Activated CD4-positive, alpha-beta T cell treated with anti-CD3 and anti-CD28 coated beads, Interleukin-2, amount 10 ng/mL, durations not matched to agents 24 days and 14 days (primary cell): ENCODE measurements at places on chromosomes 6 and 20. TPM values are rescaled to one million over a fixed set of nuclear protein-coding genes. Genes with fewer than 3 reads are reported as not detected.

GRCh38 chr6:13953061-13953705 is 28.4 kb downstream of the RNF182 start:
- no peak for DNase-seq

Gene GLO1
- total RNA-seq, result 124 and 127 TPM in 2 replicates

- no peak for DNase-seq
Measured at GRCh38 chr6:92110403-92110802, 1309.0 kb downstream of the EPHA7 start.

Gene TUBB2B
- 0.12 TPM in 1 of 2 replicates, not detected in the other for total RNA-seq

GRCh38 chr6:38387971-38388370 is 251.8 kb downstream of the BTBD9 start:
- DNase-seq, result no peak

- no peak for DNase-seq
Measured at GRCh38 chr6:3039384-3039783, 28.9 kb upstream of the RIPK1 start.

Gene TBX18
- total RNA-seq, result not detected in 2 replicates

Gene TSBP1
- not detected in 2 replicates for total RNA-seq

- DNase-seq, result no peak
Measured at GRCh38 chr20:3648951-3649350, 14.2 kb downstream of the GFRA4 start.

Gene RIPOR2
- total RNA-seq, result 25.3 and 26.5 TPM in 2 replicates

- no peak for DNase-seq
Measured at GRCh38 chr6:49541210-49541724, 9.2 kb upstream of the C6orf141 start.

GRCh38 chr20:62830251-62830650 is 13.4 kb downstream of the COL9A3 start:
- DNase-seq, result no peak

DNA sequence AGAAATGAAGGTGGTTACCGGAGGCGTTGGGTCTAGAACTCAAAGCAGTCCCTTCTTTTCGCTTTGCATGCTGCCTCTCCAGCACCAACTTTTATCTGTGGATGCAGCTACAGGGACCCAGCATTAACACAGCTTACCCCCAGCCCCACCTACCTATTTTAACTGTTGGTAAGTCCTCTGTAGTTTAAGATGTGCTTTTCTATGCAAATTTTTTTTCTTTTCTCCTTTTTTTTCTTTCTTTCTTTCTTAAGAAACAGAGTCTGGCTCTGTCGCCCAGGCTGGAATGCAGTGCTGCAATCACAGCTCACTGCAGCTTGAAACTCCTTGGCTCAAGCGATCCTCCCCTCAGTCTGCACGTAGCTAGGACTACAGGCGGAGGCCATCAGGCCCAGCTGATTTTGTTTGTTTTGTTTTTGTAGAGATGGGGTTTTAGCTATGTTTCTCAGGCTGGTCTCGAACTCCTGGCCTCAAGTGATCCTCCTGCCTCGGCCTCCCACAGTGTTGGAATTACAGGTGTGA is 6.5 kb upstream of the USP45 start:
- DNase-seq, result no peak

DNA sequence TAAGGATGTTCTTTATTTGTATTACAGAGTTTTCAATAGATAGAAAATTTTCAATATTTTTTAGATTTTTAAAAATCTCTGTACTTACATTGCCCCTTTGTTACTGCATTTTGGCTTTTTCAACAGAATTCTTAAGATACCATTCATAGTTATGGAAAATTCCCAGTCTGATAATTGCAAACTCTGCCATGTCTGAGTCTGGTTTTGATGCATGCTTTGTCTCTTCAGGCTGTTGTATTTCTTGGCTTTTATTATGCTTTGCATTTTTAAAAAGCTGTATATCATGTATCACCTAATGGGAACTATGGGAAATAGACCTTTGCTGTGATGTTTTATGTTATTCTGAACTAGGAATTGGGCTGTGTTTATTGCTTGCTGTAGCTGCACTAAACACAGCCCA is 898.9 kb upstream of the ADGRB3 start:
- no peak for DNase-seq

Gene HLA-DQB2
- 0.28 and 0.72 TPM in 2 replicates for total RNA-seq

Gene CD2AP
- total RNA-seq, result 26.3 and 29.6 TPM in 2 replicates

GRCh38 chr6:125104425-125104824 is 49.1 kb upstream of the TPD52L1 start:
- no peak for DNase-seq

Gene FNDC11
- 0.12 and 0.16 TPM in 2 replicates for total RNA-seq

DNA sequence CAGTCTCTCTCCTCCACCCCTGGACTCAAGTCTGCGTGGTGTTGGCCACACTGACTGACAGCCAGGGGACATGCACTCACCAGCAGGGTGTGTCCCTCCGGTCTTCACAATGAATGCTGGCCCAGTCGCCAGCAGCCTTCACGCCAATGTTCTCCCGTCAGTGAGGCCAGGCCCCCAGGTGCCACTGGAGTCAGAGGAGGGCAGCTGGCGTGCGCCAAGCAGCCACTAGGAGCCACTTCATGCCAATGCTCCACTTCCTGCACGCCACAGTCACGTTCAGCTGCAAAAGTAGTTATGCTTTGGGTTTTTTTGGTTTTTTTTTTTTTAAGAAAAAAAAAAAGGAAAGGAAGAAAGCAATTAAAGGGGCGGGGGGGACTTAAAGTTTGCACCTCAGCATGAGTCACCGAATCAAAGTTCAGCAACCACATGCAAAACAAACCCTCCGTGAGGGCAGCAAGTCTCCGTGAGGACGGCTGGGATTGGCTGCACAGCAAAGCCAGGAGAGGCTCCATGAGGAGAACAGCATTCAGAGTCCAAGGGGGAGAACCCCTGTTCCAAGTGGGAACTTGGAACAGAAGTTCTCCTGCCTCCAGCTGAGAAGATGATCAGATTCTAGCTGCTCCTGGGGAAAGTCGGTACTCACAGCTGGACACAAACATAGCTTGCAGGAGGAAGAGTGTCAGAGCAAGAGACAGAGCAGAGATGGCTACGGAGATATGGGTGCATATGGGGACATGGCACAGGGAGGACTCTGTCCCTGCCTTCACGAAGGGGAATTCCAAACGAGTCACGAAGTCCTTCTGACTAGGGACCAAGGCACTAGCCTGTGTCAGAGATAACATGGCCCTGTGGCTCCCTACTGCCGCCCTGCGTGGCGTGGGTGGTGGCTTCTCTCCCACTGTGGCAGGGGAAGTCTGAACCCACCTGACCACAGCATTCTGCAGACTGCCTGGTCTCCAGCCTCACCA is at the start of gene ZC3H12D:
Gene ZC3H12D (minus strand): TSS at position 282 of the 968 bp plus-strand sequence. CDS start 10,471 bp downstream, outside the sequence.
- DNase-seq, result peak; percentile 94

Gene TRMT11
- total RNA-seq, result 33.6 and 34.4 TPM in 2 replicates

DNA sequence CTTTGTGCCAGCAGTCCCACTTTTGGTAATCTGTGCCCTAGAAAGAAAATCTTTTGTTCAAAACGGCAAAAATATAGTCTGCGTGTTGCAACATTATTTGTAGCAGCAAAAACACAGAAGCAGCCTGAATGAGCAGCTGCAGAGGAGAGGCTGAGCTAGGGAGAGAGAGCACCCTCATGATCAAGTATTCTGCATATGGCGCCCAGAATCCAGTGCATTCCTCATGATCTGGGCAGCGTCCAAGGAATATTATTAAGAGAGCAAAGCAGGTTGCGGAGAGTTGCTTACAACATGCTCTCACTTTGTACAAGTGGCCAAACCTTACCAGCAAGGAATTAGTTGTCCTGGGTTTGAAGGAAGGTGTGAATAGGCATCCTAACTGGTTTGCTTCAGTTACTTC is 25.9 kb downstream of the KIZ start:
- no peak for DNase-seq

Gene ZNF337
- 15.7 and 16.1 TPM in 2 replicates for total RNA-seq

- DNase-seq, result no peak
Measured at GRCh38 chr6:23173234-23173633, 603.9 kb downstream of the HDGFL1 start.

- DNase-seq, result peak; percentile 86
Measured at GRCh38 chr20:62925420-62926228, 681 bp downstream of the DIDO1 start.

DNA sequence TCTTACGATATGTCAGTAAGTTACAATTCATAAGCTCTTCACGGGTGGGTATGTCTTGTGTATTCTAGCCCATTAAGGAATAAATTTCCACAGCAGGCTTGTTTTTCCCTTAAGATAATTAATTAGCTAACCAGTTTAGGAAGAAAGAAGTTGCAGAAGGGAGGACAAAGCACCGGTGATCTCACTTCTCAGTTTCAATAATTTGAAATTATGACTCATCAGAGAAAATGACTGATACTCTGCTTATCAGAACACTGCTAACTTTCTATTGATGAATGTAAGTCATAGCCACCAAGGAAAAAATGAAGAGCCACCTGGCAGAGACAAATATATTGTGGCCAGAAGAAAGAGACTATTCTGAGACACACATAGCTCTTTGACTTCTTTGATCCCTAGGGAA is 35.0 kb upstream of the ENTPD6 start:
- DNase-seq, result no peak
